Right forelimb (tissue), 1 donor: ENCODE measurements at places on chromosomes 1 and 21.

- no peak for DNase-seq
Observed at GRCh38 chr1:201889090-201889968, 631 bp downstream of the SHISA4 start.

- DNase-seq, result no peak
Observed at GRCh38 chr1:18166929-18167328, 59.3 kb downstream of the IGSF21 start.

DNA sequence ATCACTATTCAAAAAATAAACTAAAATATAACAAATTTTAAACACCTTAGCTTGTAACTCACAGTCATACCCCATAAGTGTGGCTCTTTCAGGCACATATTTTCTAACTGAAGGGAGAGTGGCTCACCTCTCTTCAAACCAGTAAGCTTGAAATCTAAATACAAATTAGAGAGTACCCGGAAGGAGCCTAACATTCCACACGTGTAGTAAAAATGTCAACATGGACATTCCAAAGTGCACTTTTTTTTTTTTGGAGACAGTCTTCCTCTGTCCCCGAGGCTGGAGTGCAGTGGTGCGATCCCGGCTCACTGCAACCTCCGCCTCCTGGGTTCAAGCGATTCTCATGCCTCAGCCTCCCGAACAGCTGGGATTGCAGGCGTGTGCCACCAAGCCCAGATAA, 275.6 kb upstream of the ADGRL2 start:
- no peak for DNase-seq

DNA sequence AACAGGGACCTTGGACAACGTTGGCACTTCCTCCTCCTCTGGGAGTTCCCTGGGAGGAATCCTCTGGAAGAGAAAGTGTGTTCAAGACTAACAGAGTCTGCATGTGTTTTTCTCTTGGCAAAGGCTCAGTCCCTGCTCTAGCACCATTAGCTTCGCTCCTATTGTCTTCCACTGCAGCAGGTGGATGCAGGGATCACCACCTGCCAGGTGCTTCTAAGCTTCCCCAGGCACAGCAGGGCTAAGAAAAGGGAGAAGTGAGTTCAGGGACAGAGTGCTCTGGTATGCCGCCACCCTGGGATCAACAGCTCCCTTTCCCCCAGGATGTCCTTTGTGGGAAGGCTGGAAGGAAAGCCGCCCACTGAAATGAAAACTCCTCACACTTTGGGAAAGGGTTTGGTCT, 43.9 kb upstream of the IL20 start:
- DNase-seq, result no peak

DNA sequence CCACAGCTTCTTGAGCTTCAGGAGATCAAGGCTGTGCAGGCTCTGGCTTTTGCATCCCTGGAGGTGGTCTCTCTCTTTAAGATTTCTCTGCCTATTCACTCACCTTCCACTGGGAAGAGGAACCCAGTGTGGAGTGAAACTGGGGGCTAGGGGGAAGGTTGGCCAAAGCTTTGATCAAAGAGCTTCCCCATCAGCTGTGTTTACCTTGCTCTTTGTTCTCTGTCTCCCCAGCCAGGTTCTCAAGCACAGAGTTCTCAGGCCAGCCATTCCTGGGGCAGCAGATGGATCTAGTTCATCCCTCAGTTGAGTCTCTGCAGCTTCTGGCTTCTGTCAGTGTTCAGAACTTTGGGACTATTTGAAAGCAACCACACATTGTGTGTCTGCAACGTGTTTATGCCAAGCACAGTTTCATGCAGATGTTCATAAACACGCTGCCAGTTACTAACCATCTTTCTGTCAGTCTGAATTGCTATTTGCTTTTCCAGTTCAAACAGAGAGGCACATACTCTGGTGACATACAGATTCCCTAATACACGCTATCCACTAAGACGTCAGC, 17.2 kb upstream of the MRPS14 start:
- DNase-seq, result no peak

DNA sequence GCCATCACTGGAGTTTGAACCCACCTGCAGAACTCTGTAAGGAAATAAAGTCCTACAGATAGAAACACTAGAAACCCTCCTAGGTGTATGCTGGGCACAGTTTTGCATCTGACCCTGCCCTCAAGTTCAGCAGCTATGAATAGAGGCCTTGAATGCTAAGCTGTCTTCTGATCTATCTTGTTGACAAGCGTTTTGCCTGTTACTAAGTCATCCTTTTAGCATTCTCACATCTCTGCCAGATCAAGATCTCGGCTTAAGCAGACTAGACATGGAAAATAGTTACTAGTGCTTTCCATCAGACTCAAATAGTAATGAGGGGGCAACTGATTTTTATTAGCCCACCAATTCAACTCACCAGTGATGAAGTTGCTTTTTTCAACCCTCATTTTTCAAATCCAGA, 10.5 kb downstream of the TBX15 start:
- DNase-seq, result no peak

DNA sequence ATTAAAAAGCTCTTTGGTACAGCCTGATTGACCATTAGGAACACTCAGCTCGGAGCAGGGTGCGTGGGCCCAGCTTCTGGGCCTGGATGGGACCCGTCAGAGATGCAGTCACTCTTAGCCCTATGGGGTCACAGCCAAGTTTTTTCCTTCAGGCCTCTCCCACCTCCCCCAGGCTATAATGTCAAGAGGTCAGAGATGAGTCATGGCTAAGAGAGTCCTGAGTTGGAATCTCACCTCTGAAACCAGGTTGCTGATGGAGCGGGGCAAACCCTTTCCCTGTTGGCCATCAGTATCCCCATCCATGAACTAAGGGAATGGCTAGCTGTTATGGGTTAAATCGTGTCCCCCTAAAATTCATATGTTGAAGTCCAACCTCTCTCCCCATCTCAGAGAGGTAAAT, 195.9 kb upstream of the POU3F1 start:
- DNase-seq, result no peak

DNA sequence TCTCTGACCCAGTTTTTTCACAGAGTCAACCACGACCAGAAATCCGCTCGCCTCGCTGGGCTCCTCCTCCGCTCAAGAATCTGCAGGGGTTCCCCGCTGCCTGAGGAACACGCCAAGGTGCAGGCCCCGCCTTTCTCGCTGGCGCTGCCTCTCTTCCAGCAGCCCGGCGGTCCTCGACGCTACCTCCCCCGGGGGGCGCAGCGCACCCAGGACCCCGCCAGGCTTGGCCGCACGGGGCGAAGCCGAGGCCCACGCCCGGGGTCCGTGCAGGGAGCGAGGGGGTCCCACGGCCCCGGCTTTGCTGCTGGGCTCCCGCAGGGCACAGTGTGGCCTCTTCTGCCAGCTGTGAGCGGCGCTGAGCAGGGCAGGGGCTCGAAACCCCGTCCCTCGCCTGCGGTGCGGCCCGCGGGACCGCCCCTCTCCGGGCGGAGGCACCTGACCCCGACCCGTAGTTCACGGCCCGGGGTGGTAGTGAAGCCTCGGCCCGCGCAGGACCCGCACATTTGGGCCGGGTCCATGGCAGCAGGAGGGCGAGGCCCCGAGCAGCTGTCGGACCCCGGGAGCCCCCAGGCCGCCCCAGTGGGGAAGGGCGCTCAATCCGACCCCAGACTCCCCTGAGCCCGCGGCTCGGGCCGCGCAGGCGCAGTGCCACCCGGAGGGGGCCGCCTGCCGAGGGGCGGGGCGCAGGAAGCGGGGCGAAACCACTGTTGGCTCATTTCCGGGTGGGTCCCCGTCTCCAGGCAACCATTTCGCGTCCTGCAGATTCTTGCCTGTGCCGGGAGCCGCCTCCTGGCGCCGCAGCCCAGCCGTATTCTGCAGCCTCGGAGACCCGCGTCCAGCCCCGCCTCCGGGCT, 10.0 kb upstream of the MMEL1 start:
- peak; percentile 95 for DNase-seq

GRCh38 chr1:76033800-76034475, 40.6 kb upstream of the ST6GALNAC3 start:
- DNase-seq, result no peak

DNA sequence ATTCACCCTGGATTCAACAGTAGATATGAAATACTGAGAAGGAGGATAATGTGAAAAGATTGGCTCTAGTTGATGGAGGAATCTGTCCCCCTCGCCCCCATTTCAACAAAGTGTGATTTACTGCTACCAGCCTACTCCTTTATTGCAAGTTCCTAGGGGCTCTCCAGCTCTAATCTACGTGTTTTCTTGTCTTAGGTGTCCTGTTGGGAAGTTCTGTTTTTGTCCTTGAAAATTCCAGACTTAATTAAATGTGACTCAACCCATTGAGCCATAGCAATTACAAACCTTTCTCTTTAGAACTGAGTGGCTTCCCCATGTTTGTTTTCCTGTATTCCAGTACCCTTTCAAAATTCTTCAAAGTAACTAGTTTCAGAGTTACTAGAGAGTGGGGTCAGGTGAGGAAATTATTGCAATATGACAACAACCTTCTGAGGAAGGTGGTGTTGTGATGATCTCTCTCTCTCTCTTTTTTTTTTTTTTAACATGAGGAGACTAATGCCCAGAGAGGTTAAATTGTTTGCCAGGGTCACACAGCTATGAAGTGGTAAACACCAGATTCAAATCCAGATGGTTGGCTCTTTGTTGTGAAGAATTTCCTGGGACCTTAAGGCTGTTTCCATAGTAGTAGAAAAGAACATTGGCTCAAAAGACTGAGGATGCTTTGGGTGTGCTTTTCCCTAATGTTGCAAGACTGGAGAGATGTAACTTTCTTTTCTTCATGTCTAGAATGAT, 3.5 kb downstream of the RGL1 start:
- DNase-seq, result no peak

DNA sequence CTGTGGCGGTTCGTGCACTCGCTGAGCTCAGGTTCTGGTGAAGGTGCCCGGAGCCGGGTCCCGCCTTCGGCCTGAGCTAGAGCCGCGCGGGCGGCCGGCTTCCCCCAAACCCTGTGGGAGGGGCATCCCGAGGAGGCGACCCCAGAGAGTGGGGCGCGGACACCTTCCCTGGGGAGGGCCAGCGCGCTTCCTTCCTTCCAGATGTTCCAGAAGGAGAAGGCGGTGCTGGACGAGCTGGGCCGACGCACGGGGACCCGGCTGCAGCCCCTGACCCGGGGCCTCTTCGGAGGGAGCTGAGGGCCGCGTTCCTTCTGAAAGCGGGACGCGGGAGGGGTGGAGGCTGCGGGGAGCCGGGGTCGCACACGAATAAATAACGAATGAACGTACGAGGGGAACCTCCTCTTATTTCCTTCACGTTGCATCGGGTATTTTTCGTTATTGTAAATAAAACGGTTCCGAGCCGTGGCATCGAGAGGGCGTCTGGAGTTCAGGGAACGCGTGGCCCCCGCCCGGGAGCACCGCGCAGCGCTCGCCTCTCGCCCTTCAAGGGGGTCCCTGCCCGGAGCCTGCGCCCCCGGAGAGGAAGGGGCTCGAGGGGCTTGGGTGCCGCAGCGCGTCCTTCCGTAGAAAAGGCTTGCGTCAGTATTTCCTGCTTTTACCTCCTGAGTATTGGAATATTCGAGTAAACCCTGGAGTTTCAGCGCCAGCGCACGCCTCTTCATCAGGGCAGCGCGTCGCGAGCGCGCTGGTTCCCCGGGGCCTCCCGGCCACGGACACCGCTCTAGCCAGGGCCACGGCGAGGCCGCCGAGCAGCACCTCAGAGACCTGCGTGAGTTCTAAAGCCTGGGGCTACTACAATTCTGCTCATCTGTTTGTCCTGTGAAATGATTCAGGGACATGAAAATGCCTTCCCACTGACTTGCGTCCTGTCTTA, 11.5 kb downstream of the YBEY start:
- peak; percentile 65 for DNase-seq

DNA sequence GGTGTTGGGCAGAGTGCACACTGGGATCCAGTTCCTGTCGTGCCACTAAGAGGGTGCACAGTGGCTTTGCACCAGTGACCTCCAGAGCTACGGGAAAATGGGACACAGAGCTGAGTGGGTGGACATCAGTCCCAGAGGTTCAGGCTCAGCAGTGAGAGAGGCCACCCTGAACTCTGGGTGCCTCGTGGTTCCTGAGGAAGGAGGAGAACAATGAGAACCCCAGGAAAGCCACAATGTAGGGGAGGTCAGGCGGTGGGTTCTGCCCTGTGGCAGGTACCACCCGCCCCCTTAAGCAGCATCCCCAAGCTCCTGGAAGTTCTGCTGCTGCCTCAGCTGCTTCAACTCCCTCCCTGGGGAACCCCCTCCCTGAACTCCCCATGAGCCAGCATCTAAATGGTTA, 112.2 kb downstream of the GRIK3 start:
- DNase-seq, result no peak

GRCh38 chr1:221567859-221568507, 173.9 kb downstream of the DUSP10 start:
- no peak for DNase-seq

- no peak for DNase-seq
Observed at GRCh38 chr1:231186356-231187115, 24.7 kb downstream of the TRIM67 start.
